CD4-positive, alpha-beta T cell treated with Interleukin-21 for 1 hour (primary cell): ENCODE measurements at places on chromosomes 7 and 10.

DNA sequence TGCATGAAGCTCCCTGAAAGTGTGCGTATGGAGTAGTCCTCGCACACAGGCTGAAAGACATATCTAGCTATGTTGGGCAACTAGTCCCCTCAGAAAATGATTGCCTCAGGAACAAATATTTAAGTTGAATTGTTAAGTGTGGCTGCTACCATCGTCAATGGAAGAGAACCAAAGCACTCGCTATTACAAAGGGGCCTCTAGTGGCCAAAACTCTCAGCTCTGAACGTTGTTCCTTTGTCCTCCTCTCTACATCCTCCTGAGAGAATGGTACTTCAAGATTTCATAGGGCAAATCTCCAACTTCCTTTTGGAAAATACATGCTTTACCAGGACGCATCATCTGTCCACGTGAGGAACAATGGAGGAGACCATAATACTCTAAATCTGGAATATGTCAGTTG lies 209.9 kb downstream of the NRG3 start:
- DNase-seq: no peak

DNA sequence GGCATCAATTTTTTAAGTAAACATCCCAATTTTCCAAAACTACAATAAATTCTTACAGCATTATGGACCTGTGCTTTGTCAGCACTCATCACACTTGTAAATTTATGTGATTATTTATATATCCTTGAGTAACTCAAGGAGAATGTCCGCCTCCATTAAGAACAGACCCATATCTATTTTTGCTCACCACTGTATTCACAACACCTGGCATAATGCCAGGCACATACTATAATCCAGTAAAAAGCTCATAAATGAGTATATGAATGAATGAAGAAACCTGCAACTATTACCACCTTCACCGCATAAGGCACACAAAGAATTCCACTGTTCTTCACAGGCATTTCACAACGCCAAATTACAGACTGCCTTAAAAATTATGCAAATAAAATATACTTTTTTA lies 46.9 kb downstream of the MINDY3 start:
- DNase-seq: no peak

- no peak for DNase-seq
Measured at GRCh38 chr10:94963901-94964300, 25.4 kb downstream of the CYP2C9 start.

DNA sequence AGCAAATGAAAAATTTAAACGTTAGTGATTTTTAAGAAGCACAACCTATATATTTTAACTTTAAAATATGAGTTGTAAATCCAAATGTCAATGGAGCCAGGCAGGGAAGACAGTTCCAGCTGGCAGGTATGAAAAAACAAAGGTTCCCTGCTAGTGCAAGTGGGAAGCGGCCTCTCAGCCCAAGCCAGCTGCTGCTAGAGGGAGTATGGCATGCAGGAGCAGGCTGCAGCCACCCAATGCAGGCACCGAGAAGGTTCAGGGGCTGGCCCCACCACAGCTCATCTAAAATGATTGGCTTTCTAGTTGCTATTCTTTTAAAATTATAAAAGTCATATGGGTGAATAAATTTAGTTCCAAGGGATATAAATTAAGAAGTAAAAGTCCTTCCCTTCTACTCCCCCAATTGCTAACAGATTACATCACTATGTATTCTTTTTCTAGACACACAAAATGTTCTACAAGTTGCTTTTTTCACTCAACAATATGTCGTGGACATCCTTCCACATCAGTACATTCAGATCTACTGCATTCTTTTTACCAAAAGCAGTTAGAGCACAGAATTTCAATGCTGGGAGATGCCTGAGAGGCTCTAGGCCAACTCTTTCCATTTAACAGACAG lies 69.3 kb downstream of the SGMS1 start:
- no peak for DNase-seq

- DNase-seq: no peak
Measured at GRCh38 chr7:132609222-132609621, 33.0 kb upstream of the PLXNA4 start.

DNA sequence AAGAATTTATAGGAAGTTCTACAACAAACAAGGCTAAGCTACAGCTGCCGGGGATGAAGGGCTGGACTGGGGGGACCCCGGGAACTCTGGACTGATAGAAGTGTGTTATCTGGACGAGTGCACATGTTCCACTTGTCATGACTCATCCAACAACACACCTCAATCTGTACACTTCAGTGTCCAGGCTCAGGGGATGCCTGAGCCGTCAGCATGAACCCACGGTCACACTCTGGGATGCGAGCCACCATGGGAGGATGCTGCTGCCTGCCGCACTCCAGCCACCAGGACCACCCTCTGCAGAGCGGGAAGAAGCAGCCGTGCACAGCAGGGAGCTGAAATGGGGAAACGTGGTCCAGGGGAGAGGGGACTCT lies 67.5 kb downstream of the MAD1L1 start:
- no peak for DNase-seq

DNA sequence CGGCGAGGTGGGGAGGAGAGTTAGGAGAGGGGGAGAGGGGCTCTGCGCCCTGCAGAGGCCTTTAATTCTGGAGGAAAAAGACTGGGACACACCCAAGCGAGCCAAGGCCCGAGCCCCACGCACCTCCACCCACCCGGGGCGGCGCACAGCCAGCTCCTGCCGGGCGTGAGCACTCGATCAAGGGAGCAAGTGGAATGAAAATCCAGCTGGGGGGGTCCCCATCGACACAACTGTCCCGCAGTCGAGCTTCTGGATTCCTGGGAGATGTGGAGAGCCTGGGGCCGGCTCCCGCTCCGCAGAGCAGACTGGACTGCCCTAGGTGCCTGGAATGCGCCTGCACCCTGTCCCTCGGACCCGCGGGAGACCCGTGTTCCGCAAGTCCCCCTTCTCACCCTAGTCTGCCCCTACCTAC lies 7.4 kb upstream of the EN2 start:
- DNase-seq: no peak

DNA sequence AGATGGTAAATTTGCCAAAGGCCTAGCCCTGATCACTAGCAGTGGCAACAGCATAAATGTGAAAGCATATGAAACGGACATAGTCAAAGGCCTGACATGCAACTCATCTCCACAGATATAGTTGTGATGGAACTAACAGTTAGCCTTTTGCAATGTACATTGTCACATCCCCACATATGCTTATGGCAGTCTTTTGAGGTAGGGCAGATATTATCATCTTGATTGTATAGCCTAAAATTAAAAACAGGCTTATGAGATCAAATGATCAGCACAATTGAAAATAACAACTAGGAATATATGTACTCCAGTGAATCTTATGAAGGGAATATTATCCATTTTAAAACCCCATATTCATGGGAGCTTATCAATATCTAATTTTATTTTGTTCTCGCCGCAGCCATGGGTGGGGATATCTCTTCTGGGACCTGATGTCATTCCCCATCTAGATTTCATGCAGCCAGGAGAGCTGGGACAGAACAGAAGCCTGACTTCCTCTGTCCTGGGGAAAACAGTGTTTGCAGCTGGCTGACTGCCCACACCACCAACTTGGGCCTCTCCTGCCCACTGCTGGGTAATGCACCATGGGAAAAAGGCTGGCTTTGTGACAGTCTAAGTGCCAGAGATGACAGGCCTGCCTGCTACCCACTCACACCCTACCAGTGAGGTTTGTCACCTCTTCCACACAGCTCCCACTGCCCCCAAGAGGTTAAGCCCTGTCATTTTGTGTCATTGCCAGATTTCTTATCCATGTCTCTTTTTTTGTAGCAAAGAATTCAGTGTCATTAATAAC lies 180.2 kb upstream of the FZD1 start:
- no peak for DNase-seq

DNA sequence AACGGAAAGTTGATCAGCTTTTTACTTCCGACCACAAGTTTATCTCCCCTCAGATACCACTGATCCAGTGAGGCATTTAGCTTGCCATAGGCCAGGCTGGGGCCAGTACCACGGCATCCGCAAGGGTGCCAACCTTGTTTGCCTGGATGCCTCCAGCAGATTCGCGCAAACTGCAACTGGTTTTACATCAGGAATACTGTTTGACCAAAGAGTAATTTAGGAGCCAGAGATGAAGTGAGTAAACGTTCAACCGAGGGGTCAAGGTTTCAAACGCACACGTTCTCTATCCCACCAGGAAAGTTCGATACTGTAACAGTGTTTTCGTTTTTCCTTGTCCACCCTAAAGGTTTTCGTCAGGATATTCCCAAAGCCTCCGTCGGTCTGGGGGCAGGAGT lies 266 bp upstream of the MDFIC start:
- peak; percentile 59 for DNase-seq

- DNase-seq: no peak
Measured at GRCh38 chr10:63812501-63812900, 291.3 kb downstream of the REEP3 start.

- no peak for DNase-seq
Measured at GRCh38 chr7:149505551-149505950, 7.9 kb upstream of the ZNF746 start.

DNA sequence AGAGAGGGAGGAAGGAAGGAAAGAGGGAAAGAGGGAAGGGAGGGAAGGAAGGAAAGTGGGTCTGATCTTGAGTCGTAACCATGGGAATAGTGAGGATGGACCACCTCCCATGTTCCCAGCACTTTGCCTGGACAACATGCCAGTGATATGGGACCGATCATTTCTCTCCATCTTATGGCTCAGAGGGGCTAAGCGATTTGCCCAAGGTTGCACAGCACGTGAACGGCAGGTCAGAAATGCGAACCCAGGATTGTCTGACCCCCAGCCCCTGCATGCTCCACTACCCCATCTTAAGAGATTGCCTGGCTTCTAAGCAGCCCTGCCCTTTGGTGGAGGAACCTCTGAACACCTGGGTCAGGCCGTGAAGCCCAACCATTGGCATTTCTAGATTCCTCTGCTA lies 109.0 kb upstream of the CARD11 start:
- no peak for DNase-seq

GRCh38 chr7:42183547-42183946 lies 53.5 kb downstream of the GLI3 start:
- DNase-seq: no peak

DNA sequence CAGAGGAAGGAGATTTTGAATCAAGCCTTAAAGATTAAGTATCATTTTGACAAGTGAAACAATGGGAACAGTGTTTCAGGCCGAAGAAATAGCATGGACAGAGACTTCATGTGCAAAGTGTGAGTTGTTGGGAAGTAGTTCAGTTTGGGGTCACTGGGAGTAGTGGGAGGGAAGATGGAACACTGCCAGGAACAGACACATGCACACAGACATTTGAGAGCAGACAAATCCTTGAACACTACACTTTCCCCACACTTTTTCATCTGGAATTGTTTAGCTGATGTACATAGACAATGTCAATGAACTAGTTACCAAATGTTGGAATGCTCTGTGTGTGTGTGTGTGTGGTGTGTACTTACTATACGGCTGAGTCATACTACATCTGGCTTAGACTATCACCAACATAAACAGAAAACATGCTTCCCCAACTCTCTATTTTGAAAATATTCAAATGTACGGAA lies 52.4 kb upstream of the LRRC17 start:
- DNase-seq: no peak

DNA sequence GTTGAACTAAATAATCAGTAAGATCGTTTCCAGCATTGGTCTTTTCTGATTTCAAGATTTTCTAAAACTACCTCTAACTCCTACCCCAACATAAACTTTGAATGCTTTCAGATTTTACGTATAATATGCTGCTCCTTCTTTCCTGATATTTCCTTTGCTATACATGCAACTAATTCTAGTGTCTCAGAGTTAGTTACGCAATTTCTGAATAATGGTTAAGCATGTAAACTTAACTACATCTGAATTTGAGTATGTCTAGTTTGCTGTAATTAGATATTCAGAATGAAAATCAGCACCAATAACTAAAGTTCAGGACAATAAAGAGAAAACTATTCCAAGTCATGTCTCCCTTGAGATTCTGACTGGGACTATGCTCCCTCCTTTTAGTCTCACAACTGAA lies 71.0 kb downstream of the SEMA3C start:
- DNase-seq: no peak

DNA sequence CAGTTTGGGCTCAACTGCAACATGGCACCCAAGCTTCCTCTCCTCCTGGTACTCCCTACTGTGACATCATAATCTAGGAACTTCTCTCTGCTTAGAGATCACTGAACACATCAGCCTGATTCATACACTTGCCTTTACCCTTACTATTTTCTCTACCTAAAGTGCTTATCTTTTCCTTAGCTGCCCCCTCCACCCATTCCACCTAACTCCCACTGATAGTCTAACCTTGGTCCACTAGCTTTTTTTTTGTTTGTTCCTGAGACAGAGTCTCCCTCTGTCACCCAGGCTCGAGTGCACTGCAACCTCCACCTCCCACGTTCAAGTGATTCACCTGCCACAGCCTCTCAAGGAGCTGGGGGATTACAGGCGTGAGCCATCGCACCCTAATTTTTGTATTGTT lies 15.9 kb downstream of the CUL2 start:
- no peak for DNase-seq

GRCh38 chr7:122736183-122736582 lies 33.5 kb upstream of the RNF148 start:
- DNase-seq: no peak

GRCh38 chr7:44232396-44232795 lies 31.6 kb downstream of the YKT6 start:
- DNase-seq: no peak

GRCh38 chr10:132468651-132469050 lies 68.9 kb upstream of the INPP5A start:
- DNase-seq: no peak

GRCh38 chr7:152014722-152015121 lies 10.8 kb upstream of the GALNT11 start:
- no peak for DNase-seq

- no peak for DNase-seq
Measured at GRCh38 chr7:4713183-4713784, 31.2 kb downstream of the FOXK1 start.

DNA sequence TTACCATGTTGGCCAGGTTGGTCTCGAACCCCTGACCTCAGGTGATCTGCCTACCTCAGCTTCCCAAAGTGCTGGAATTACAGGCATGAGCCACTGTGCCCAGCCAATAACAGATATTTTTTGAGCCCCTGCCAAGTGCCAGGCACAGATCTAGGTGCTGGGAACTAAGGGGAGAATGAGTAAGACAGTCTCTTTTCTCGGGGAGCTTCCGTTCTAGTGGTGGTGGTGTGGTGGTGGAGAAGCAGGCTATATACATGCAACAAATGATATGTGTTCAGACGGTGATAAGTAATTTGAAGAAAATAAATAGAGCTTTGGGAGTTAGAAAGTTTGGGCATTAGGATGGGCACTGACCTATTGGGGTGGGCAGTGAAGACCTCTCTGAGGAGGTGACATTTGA lies 76.7 kb upstream of the VKORC1L1 start:
- no peak for DNase-seq

DNA sequence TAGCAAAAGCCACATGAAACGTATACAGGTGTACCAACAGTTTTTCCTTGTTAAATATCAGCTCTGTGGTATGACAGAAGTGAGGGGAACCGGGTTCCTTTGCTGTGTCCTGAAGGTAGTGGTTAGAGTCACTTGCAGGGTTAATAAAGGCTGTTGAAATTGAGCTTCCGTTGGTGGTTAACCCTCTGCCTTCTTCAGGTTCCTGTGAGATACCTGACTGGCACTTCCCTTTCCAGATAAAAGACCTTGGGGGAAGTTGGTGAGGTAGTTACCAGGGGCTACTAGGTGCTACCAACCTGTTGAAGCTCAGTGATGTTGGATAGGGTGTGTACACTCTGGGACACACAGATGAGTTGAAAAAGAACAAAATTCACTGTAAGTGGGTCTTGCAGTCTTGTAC lies 384.1 kb downstream of the GATA3 start:
- peak; percentile 56 for DNase-seq

- DNase-seq: no peak
Measured at GRCh38 chr7:70719125-70719524, 412.8 kb upstream of the GALNT17 start.
